Activated CD4-positive, alpha-beta T cell treated with anti-CD3 and anti-CD28 coated beads, Interleukin-2, amount 50 U/mL, for 16 hours (primary cell): ENCODE measurements at places on chromosomes 5 and 9.

DNA sequence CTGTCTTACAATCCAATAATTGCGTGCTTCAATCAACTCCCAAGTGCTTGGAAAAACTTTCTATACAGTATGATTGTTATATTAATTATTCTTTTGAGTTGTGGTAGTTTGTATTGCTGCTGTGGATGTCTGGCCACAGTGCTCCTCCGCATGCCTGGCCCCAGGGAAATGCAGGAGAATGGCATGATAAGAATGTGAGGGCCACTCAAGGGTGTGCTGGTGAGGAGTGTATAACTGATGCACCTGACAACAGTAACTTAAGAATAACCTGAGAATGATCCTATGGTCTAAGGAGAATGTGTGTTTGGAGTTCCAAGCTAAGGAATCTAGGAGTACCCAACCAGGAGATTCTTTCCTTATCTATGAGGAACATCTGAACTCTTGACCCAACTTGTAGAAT lies 152.9 kb upstream of the APC start:
- DNase-seq: no peak

- no peak for DNase-seq
Measured at GRCh38 chr5:127652952-127653611, 4.2 kb downstream of the CTXN3 start.

- no peak for DNase-seq
Measured at GRCh38 chr5:6188344-6188743, 190.0 kb downstream of the MED10 start.

GRCh38 chr5:113118298-113118697 lies 141.7 kb downstream of the DCP2 start:
- no peak for DNase-seq
